ENCODE measurements at places on chromosomes 7 and 10. TPM values are rescaled to one million over a fixed set of nuclear protein-coding genes. Genes with fewer than 3 reads are reported as not detected.

LHPP gene
- total RNA-seq: 12.3 TPM

PVRIG gene
- not detected for total RNA-seq

SKIDA1 gene
- 0.91 TPM for total RNA-seq

TAS2R4 gene
- not detected for total RNA-seq

PRR15 gene
- total RNA-seq: 2.3 TPM

SPDYE9 gene
- total RNA-seq: not detected

EPHA1 gene
- total RNA-seq: 0.29 TPM

LRRTM3 gene
- not detected for total RNA-seq

BMPR1A gene
- total RNA-seq: 27.3 TPM

BTBD16 gene
- 1.7 TPM for total RNA-seq

AGAP9 gene
- total RNA-seq: 9.2 TPM

GPR37 gene
- total RNA-seq: 0.64 TPM
